GM06990 (cell line): ENCODE measurements at places on chromosomes 12 and 14.

GRCh38 chr14:96802963-96803362 lies 5.8 kb downstream of the VRK1 start:
- no peak for DNase-seq

DNA sequence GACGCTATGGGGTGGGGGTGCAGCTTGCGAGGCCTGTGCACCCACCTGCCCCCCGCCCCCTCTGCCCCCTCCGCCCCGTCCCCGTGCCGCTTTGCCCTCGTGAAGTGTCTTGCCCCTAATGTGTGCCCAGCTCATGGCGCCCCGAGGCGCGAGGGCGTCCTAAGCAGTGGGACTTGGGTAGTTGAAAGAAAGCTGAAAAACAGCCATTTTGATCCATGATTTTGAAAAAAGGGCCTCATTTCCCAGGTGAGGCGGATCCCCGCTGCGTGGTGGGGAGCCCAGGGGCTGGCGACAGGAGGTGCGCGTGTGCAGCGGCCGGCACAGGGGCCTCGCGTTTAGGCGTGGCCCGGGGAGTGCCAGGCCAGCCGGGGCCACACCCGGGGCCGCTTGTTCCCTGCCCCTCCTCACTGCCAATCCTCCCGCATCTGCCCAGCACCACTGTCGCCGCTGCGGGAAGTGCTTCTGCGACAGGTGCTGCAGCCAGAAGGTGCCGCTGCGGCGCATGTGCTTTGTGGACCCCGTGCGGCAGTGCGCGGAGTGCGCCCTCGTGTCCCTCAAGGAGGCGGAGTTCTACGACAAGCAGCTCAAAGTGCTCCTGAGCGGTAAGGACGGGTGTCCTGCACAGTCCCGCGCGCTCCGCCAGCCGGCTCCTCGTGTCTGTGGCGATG lies 11.8 kb downstream of the ZFYVE21 start:
- DNase-seq: no peak

GRCh38 chr14:99166506-99166905 lies 105.5 kb downstream of the BCL11B start:
- DNase-seq: no peak

GRCh38 chr12:50637870-50638481 lies 125.9 kb upstream of the ATF1 start:
- DNase-seq: peak; percentile 22

DNA sequence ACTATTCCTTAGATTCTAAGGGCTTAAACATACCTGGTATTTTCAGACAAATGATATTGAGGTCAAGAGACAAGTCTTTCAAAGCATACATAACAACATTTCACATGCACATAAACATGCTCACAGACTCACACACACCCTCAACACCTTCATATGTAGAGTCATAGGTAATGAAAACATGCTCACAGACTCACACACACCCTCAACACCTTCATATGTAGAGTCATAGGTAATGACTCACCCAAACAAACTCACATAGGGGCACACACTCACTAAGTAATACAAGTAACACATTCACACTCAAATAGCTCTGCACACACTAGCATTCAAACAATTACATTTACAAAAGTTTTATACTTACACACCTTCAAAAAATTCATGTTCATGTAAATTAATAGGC lies 975.5 kb downstream of the TMEM121 start:
- no peak for DNase-seq

DNA sequence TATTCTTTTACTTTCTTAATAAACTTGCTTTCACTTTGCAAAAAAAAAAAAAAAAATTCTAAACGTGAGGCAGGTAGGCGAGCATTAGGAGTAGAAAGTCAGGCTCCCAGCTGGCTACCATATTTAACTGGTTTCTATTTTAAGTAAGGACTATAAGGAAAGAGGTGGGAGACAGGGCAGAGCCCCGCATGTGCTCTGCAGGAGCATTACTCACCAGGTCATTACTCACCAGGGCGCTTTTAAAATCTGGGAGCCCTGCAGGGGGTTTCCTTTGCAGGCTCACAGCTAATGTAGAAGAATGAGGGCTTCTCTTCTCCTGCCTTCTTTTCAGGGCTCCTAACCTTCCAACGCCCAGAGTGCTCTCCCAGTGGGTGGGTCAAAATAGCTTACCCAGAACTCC lies 14.0 kb upstream of the DPF3 start:
- DNase-seq: no peak

DNA sequence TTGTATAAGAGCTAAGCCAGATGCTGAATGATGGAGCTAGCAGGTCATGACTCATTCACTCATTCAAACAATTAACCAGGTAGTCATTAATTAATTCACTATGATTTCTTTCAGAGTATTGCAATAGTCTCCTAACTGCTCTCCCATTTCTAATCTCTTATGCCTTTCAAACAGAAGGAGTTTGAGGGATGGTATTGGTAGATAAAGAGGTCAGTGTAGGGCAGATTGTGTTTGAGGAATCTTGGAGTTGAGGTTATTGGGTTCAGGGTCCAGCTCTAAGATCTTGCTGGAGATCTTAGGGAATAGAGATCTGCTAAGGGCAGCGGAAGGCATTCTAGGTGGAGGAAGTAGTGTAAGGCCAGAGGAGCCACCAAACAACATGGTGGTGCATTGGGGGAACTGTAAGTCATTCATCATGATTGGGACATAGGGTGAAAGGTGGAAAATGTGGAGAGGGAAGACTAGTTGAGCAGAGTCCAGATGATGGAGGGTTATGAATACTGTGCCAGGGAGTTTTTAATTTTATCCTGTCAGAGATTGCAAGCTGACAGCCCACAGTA lies 11.7 kb downstream of the DGKA start:
- DNase-seq: no peak

GRCh38 chr12:40921563-40922163 lies 229.4 kb downstream of the CNTN1 start:
- DNase-seq: no peak

GRCh38 chr12:110254971-110255540 lies 26.0 kb upstream of the ATP2A2 start:
- DNase-seq: no peak

DNA sequence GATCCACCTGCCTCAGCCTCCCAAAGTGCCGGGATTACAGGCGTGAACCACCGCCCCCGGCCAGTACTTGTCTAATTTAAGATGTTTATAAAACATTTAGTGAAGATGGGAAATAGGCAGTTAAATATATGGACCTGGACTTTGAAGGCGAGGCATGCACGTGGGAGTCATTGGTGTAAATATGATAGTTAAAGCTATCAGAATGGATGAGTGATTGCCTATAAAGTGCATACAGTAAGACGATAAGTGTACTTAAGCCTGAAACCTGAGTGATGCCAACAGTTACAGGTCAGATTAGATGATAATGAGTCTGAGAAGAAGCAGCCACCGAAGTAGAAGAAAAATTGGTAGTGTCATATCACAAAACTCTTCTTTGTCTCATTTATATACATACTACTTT lies 11.5 kb downstream of the RAD51B start:
- no peak for DNase-seq

DNA sequence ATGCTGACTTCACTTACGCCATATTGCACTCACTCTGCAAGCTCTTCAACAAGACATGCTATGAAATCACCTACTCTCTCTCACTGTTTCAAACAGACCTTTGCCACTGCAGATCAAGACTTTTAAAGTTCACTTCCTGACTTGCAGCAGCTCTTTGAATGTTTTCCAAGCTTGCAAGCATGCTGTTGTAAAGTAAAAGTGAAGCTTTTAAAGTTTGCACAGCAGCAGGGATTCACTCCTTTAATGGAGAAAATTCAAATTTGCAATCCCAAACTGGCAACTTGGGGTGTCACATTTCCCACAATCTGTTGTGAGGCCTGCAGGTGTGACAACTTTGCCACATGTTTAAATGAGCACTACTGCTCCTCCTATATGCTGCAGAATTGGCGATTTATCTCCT lies 270.9 kb downstream of the ALX1 start:
- no peak for DNase-seq

- DNase-seq: no peak
Observed at GRCh38 chr14:81594012-81594411, 60.4 kb upstream of the SEL1L start.

DNA sequence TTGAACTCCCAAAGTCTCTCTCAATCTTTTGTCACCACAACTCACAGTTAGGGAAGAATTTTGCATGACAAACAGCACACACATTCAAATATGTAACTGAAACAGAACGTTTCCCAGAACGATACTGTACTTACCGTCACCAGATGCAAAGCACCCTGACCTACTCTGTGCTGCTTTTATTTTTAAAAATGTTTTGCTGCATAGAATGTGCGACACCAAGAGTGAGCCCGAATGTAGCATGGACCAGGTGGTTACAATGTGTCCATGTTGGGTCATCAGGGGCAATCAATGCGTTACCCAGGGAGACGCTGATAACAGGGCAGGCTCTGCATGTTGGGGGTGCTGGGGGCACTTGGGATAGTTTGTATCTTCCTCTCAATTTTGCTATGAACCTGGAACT lies 14.6 kb upstream of the EIF5 start:
- no peak for DNase-seq

GRCh38 chr14:28754209-28754985 lies 12.2 kb upstream of the FOXG1 start:
- DNase-seq: no peak

DNA sequence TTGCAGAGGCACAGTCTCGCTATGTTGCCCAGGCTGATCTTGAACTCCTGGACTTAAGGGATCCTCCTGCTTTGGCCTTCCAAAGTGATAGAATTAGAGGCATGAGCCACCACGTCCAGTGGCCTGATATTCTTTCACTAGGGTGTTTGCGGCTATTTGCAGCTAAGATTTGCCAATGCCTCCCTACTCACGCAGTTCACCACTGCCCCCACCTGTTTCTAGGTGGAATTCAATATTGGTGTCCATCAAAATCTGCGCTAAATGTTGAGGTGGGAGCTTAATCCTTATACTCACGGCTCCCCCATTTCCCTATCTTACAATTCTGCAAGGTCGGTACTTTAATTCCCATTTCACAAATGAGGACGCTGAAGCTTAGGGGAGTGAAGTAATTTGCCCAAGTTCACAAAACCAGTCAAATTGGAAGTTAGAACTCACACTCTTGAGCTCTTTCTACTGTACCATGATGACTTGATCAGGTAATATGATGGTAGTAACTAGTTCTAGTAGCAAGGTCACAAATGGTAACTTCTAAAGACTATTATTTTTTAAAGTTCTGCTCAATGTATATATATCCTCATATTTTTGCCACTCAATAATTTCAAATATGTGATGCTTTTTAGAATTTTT lies 22.1 kb upstream of the LRRC9 start:
- no peak for DNase-seq

GRCh38 chr12:107660861-107661415 lies 24.7 kb upstream of the PWP1 start:
- DNase-seq: no peak

DNA sequence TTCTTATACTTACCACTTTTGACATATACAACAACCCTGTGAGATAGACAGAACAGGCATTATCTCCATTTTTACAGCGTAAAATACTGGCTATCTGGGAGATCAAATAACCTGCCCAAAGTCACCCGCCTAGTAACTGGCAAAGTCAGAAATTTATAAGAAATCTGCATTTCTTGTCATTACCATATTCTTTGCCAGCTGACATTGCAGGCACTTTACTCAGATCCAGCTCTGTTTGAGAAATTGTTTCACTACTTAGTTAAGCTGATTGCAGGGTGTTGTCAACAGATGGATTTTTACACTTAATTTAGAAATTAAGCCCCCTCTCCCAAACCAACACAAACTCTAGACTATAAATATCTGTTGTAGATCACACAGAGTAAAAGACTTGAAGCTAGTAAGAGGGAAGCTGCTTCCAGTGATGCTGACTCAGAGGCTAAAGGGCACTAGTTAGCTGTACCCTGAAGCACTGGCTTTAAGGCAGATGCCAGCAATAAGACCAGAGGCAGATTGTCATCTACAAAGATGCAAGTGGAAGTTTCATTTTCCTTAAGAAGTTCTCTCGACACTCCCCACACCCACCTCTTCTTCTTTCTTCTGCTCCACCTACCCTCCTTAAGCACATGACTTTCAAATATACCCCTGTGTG lies 153.1 kb downstream of the ANO6 start:
- DNase-seq: no peak

DNA sequence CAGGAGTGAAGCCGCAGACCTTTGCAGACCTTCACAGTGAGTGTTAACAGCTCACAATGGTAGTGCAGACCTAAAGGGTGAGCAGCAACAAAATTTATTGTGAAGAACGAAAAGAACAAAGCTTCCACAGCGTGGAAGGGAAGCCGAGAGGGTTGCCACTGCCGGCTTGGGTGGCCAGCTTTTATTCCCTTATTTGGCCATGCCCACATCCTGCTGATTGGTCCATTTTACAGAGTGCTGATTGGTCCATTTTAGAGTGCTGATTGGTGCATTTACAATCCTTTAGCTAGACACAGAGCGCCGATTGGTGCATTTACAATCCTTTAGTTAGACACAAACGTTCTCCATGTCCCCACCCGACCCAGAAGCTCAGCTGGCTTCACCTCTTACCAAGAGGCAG lies 35.5 kb downstream of the MAPK1IP1L start:
- no peak for DNase-seq
